Karpas-422 (cell line): ENCODE measurements at places on chromosomes 11 and 22. TPM values are rescaled to one million over a fixed set of nuclear protein-coding genes. Genes with fewer than 3 reads are reported as not detected.

GRCh38 chr22:49716441-49716840 lies 111.2 kb downstream of the BRD1 start:
- no peak overlapping the region for H3K27ac ChIP-seq
- no peaks in the 10 kb centered on the region for H3K27me3 ChIP-seq
- H3K4me1 ChIP-seq, result peaks cover 10% of the 10 kb centered on the region
- H3K36me3 ChIP-seq, result no peaks in the 10 kb centered on the region
- DNase-seq, result no peak
- H3K4me3 ChIP-seq, result no peak overlapping the region

DNA sequence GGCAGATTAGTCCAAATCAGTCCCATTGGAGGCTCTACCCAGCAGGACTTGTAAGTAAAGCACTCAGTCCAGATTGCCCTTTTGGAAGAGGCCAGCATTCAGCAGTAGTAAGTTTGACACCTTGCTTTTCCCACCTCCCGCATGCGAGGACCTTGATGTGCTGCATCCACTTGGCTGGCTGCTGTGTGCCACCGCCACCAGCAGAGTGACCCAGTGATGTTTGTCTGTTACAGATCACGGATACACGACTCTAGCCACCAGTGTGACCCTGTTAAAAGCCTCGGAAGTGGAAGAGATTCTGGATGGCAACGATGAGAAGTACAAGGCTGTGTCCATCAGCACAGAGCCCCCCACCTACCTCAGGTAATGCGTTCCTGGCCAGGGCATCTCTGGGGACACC lies 6.6 kb downstream of the SMARCB1 start:
- no peak for DNase-seq
- no peak overlapping the region for H3K4me3 ChIP-seq
- H3K27me3 ChIP-seq, result no peaks in the 10 kb centered on the region

DNA sequence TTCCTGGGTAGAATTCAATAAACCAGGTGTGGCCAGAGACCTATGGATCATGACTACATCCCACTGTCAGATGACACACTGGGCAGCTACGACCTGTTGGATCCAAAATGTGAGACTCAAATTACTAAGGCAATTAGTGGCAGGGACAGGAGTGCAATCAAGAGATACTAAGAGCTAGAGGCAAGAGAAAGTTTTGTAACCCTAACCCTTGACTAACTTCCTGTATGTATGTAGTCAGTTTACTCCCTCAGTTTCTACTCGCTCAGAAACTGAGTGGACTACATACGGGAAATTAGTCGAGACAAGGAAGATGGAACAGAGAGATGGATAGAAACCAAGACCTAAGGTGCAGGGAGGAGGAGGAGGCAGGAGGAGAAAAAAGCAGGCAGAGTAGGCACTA lies 2.7 kb downstream of the CYB5R2 start:
- no peak for DNase-seq
- H3K36me3 ChIP-seq, result no peaks in the 10 kb centered on the region
- H3K4me3 ChIP-seq, result no peak overlapping the region
- no peak overlapping the region for H3K27ac ChIP-seq
- H3K4me1 ChIP-seq, result no peaks in the 10 kb centered on the region

- H3K27ac ChIP-seq, result no peak overlapping the region
- no peaks in the 10 kb centered on the region for H3K27me3 ChIP-seq
- no peak for DNase-seq
- H3K36me3 ChIP-seq, result no peaks in the 10 kb centered on the region
Measured at GRCh38 chr11:126166413-126166812, 45.0 kb downstream of the RPUSD4 start.

DNA sequence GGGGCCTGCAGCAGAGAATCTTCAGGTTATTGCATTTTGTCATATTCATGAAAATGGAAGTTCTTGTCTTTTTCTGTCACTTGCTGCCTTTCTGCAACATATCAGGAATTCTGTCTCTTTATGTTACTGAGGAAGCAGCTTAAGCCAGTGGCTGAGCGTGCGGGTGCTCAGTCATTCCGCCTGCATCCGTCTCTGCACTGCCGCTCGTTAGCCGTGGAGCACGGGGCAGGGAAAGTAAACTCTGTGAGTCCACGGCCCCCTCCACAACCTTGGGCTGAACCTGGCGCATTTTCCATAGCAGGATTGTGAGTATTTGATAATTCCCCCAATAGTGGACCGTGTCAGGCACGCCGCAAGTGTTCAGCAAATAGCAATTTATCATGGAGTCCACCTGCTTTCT lies 1007.7 kb downstream of the BRD1 start:
- H3K27me3 ChIP-seq, result no peaks in the 10 kb centered on the region
- H3K27ac ChIP-seq, result no peak overlapping the region
- no peak for DNase-seq

Gene EFEMP2
- 1.3 and 2.6 TPM in 2 replicates for total RNA-seq

Gene DRICH1
- 1.2 TPM in 1 of 2 replicates, not detected in the other for total RNA-seq
